ENCODE measurements at places on chromosomes 5 and 9.

DNA sequence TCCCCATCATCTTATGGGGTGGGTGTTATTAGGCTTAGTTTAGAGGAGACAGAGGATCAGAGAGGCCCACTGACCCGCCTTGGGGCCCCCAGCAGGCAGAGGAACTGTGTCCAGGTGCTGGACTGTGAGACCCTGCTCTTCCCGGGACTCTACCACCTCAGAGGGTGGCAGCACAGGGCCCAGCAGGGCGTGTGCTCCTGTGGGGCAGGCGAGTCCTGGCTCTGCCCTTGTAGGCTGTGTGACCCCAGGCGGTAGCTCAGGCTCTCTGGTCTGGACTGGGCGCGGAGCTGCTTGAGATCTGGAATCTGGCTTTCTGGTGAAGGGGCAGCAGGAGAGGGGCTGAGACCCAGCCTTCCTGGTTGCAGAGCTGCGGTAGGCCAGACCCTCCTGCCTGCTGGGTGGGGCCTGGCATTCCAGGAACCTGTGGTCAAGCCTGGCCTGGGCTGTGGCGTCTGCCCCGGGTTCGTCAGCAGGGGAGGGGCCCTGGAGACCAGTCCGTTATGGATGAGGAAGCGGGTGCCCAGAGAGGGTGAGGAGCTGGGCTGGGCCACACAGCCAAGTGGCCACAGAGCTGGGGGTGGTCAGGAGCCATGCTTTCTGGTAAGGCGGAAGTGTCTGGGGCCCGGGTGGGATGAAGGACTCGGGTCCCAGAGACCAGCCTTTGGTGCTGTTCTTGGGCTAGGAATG is 46.5 kb downstream of the RXRA start:
- no peak for DNase-seq

GRCh38 chr5:45109062-45109461 is 300.3 kb downstream of the MRPS30 start:
- DNase-seq, result no peak

- no peak for DNase-seq
Observed at GRCh38 chr9:85940275-85940831, 593 bp upstream of the NAA35 start.

DNA sequence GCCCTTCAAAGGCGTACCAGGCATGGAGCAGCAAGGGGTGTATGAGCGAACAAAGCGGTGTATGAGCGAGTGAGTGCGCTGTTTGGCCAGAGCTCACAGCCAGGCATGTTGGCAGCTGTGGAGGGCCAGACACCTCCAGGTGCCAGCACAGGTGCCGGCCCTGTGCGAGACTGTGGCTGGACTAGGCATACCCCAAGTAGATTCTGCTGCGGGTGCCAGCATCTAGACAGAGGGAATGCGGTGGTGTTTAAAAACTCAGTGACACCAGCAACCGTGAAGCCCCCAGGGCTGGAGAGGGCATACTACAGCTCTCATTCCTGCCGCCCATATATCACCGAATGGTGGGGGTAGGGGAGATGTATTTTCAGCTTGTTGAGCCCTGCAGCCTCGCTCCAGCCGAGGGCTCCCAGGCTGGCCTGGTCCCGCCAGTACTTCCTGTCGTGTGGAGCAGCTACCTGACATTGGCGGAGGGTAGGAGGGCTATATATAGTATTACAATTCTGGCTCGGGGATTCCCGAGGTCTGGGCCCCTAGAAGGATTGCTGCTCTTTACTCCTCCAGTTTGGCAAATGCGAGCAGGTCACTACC is 1829.6 kb upstream of the NUDT12 start:
- DNase-seq, result no peak

- DNase-seq, result no peak
Observed at GRCh38 chr5:124737651-124738050, 8.8 kb downstream of the ZNF608 start.

- DNase-seq, result no peak
Observed at GRCh38 chr9:88270413-88270812, 117.8 kb upstream of the SPIN1 start.

DNA sequence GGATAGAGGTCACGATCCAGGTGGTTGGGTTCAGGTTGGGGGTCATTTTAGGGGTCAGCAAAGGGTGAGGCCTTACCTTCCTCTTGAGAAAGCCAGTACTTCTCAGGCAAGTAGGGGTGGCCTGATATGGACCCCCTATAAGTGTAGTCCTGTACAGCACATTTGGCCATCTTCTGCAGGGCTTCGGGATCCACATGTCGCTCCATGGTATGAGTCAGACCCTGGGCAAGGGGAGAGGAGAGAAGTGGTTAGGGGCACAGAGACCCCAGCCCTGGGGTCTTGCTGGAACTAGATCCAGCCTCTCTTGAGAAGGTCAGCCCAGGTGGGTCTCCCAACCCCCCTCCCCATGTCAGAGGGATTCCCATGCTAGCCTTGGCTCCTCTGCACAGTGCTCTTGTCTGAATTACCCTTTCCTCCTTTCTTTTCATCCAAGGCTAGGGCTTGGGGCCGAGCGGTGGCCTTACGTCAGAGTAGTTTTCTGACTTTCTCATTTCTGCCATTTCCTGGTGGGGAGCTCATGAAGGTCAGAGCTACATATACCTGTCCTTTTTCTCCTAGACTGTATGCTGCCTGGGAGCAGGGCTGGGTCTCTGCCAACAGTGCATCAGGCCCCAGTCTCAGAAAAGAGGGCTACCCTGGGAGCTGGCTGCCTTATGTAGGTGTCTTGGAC is 9.0 kb upstream of the MYORG start:
- DNase-seq, result no peak

Data from activated CD4-positive, alpha-beta T cell treated with anti-CD3 and anti-CD28 coated beads, Interleukin-2, amount 50 U/mL, for 48 hours (primary cell).